ENCODE measurements at places on chromosomes 12 and 14.

DNA sequence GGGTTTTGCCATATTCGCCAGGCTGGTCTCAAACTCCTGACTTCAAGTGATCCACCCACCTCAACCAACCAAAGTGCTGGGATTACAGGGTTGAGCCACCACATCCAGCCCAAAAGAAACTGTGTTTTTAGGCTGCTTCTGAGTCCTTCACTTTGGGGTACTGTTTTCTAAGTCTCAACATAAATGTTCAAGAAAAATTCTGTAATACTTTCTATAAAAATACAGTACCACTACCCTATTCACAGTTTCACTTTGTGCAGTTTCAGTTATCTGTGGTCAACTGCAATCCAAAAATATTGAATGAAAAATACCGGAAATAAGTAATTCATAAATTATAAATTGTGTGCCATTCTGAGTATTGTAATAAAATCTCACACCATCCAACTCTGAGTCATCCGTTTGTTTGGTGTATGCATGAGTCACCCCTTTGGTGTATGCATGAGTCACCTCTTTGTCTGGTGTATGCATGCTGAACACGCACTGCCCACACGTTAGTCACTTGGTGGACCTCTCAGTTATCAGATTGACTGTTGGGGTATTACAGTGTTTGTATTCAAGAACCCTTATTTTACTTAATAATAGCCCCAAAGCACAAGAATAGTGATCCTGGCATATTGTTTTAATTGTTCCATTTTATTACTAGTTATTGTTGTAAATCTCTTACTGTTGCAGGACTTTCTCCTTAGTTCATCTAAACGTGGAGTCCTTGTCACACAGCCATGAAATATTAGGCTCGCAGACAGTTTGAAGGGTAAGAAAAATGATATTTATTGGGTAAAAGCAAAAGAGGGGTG, 190.2 kb downstream of the FSCB start:
- DNase-seq = no peak

GRCh38 chr14:67705211-67705610, 3.5 kb downstream of the RDH12 start:
- no peak for DNase-seq

GRCh38 chr14:91418387-91419043, 895 bp upstream of the CCDC88C start:
- peak; percentile 56 for DNase-seq

- no peak for DNase-seq
These were observed 1.6 kb downstream of the LRRC43 start for GRCh38 chr12:122184517-122184916.

GRCh38 chr12:132632521-132633228, 14.1 kb downstream of the P2RX2 start:
- DNase-seq = no peak

GRCh38 chr12:18257251-18257650, 4.1 kb upstream of the PIK3C2G start:
- DNase-seq = no peak

- DNase-seq = no peak
These were observed 17.7 kb upstream of the GSC start for GRCh38 chr14:94787655-94788054.

GRCh38 chr12:114406984-114407841, 1.3 kb upstream of the TBX5 start:
- DNase-seq = no peak

DNA sequence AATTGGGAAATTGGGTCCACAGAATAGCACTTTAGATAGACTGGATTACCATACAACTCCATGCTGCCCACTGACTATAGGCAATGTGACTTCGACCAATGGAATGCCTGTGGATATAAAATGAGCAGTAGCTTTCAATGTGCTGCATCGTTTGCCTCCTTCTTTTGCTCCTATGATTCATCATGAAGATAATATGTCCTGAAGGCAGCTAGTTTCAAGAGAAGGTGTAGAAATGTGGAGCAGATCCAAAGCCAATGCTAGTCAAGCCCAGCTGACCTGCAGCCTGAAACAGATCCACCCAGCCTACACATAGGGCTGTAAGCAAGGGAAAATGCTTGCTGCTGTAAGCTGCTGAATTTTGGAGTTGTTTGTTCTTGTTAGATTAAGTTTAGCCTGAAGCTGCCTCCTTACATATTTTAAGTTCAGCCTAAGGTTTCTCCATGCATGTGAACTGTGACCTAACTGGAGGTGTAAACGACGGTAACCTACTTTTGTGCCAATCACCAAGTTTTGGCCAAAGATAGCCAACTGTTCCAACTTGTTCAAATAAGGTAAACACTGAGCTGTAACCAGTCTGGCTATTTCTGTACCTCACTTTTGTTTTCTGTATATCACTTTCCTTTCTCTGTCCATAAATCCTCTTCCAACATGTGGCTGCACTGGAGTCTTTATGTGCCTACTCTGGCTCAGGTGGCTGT, 169.1 kb upstream of the AVPR1A start:
- DNase-seq = no peak

- no peak for DNase-seq
These were observed 63.7 kb upstream of the GSC start for GRCh38 chr14:94833633-94834032.

- DNase-seq = no peak
These were observed 21.6 kb downstream of the SOX5 start for GRCh38 chr12:23927907-23928306.

- no peak for DNase-seq
These were observed 86.0 kb downstream of the TPH2 start for GRCh38 chr12:72024613-72025012.

GRCh38 chr12:15720295-15720694, 68.9 kb downstream of the EPS8 start:
- DNase-seq = no peak

GRCh38 chr14:73295198-73295796, 58.0 kb downstream of the PAPLN start:
- peak; percentile 43 for DNase-seq

DNA sequence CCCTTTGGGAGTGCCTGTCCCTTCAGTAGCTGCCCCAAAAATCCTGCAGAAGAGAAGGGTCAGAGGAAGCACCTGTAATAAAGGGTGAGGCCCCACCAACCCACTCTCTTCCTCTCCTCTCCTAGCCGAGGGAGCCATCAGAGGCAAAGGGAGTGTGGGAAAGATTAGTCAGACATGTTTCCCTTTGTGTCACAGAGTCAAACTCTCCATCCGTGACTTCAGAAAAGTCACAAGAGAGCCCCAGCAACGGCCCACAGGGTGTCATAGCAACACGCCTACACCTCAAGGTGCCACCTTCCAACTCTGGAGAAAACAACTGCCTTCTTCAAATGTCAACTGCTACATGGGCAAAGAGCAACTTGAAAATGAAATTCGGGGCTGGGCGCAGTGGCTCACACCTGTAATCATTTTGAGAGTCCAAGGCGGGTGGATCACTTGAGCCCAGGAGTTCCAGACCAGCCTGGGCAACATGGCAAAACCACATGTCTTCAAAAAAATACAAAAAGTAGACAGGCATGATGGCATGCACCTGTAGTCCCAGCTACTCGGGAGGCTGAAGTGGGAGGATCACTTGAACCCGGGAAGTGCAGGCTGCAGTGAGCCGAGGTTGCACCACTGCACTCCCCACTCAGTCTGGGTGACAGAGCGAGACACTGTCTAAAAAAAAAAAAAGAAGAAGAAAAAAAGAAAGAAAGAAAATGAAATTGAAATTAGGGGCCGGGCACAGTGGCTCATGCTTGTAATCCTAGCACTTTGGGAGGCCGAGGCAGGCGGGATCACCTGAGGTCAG, 17.7 kb upstream of the CD27 start:
- DNase-seq = peak; percentile 81

GRCh38 chr12:89690925-89691324, 17.7 kb downstream of the ATP2B1 start:
- no peak for DNase-seq

GRCh38 chr14:36105401-36105800, 71.1 kb downstream of the PTCSC3 start:
- no peak for DNase-seq

DNA sequence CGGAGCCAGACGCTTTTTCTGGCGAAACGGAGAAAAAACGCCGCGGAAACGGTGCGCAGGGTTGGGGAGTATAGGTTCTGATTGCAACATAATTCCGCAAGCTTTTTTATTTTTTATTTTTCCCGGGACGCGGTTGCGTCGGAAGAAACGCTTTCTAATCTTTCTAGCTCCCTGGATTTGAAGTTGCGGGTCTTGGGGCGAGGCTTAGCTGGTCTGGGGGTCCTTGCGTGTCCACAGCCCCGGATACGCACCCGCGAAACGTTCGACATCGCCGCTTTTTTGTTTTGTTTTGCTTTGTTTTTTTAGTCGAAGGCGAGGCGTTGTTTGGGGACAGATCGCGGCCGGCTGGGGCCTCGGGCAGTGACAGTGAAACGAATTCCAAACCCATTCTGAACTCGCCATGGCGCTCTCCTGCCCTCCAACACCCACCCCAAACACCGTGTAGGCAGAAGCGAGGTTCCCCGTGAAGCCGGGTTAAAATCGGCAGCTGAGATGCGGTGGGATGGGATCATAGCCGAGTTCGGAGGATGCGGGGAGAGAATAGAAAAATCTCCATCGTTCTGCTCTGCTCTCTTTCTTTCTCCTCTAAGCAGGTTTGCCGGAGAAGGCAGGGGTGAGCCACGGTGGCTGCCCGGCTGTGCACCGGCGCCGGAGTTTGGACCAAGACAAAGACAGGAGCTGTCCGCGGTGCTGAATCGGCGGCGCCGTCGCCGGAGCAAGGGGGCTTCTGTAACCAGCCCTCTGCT, 8.1 kb upstream of the LHX5 start:
- peak; percentile 56 for DNase-seq

GRCh38 chr14:98742001-98742400, 530.0 kb downstream of the BCL11B start:
- no peak for DNase-seq

DNA sequence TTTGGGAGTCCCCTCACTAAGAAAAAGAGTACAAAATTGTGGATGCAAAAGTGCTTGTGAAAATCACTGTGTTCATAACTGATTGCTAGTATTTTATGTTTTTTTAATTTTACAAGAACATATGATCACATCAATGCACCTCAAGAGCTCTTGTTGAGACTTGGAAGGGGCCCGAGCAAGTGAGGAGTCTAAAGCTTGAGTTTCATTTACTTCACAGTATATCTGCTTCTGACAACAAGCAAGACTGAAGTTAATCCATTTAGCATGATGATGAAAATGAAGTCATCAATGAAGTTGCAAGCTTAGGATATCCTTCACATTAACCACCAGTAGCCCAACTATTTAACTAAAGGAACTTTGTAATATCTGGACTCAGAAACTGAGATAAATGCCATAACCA, 182.5 kb upstream of the DIO2 start:
- no peak for DNase-seq

DNA sequence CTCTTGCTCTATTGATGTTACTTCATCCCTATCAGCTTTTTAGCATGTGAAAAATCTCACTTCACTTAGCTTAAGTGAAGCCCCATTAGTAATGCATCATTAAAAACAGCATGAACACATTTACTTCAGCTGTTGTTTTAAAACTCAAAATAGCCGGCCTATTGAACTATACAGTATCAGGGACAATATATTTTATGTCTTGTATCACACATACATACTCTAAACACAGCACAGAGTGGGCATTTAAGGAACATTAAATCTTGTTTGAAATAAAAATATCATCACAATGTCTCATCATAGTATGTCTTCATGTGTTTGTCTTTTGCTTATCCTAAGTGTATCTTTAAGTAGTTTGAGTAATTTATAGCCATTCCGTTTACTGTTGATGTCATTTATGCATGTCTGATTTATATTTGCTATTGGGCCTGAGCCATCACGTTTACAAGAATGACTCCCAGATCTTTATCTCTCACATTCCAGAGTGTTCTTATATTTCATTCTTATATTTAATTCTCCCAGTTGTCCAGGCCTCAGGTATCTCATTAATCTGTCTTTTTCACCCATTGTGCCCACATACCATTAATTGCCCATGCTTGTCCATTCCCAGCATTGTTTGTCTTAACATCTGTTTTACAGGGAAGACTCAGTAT, 57.5 kb downstream of the ARHGAP5 start:
- no peak for DNase-seq

- no peak for DNase-seq
These were observed 101.9 kb upstream of the BMP4 start for GRCh38 chr14:54058505-54058904.

- DNase-seq = no peak
These were observed 153.1 kb downstream of the HMGA2 start for GRCh38 chr12:65977384-65977783.

GRCh38 chr12:109735825-109736551, 22.4 kb downstream of the FAM222A start:
- no peak for DNase-seq

DNA sequence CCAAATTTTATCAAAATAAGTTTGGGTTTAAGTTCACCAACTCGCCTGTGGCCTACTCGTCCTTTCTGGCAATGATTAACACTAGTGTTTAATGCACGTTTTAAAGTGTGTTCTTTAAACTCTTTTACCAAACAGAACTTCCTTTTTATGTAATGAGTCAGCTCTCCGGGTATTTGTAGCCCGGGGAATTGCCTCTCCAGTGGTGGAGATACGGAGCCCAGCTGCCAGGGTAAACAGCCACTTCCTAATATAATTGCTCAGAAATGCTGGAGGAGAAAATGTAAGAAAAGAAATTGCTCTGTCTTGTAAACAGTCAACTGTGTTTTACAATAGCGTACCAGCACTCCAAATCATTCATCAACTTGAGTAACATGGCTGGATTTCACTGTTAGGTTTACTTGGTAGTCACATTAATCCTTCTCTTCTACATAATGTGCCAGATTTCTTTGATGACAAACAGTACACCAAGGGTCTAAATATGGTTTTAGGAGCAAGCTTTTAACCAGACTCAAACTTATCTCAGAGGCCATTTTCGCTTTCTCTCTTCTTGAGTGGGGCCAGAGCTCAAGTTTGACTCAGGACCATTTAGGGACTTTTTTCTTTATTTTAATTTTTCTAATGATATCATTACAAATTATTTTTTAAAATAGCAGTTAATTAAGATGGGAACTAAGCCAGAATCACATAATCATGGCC, 101.2 kb upstream of the SLC38A2 start:
- DNase-seq = peak; percentile 48

- DNase-seq = no peak
These were observed 80.1 kb downstream of the CEP83 start for GRCh38 chr12:94379479-94380113.

- DNase-seq = no peak
These were observed 13.5 kb upstream of the NRDE2 start for GRCh38 chr14:90345239-90345557.

DNA sequence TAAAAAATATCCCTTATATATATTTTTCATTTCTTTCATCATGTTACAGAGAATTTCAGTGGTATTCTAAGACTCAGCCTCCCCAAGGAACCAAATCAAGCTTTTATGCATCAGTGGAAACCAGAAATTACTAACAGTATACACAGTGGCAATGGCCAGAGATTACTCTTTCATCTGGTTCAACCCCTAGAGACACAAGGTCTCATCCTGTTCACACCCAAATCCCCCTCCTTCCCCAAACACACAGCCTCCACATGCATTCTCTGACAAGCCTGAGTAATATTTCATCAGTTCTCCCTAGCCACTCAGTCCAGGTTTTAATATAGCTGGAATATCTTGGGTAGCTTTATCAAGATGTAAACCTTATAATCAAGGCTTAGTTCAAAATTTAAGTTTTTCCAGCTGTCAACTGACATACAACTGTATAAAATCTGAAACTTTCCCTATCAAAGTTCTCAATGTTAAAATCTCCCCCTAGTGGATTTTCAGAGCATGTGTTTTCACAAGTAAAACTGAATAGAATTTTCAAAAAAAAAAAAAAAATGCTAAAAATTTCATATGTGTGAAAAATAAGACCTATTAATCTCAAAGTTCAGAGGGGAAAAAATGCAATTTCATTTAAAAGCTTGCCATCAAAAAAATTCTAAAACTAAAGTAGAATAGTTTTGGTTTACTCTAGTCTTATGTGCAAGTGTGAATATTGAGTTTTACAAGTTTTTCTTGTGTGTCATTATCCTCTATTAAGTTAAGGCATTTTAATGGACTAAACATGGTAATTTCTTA, 10.5 kb upstream of the SSTR1 start:
- no peak for DNase-seq

All from GM10248 (cell line).